ENCODE measurements at places on chromosomes 1 and 21.

DNA sequence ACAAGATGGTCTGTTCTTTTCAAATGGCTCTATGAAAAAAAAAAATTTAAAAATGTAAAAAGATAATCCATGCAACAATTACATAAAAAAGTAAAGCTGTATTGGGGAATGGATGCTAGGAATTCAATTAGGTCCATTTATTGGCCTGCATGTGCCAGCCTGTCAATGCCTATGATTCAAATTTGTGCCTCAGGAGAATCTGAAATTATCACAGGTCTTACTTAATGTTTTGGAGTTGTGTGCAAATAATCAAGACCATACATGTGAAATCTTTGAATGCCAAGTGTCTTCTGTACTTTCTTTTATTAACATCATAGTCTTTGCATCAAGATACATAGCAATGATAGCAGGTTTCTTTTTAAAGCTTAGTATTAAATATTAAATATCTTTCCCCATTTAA is 13.5 kb upstream of the KLHL12 start:
- no peak for DNase-seq

GRCh38 chr1:56967900-56968832 is 2.4 kb upstream of the C8B start:
- no peak for DNase-seq

DNA sequence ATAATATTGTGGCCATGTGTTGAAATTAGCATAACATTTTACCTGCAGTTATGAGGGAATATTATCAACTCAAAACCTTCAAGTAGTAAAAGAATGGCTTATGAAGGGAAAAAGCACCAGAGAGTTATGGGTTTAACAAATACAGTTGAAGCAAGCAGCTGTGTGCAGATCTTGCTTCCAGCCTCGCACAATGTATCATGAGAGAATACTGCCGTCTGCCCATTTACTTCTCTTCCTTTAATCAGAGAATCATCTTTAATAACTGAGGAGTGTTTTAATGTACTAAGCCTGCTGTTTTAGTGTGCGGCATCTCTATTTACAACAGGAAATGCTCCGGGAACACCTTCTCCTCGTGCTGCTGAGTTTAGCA is 120.9 kb downstream of the ATG4C start:
- DNase-seq = no peak

DNA sequence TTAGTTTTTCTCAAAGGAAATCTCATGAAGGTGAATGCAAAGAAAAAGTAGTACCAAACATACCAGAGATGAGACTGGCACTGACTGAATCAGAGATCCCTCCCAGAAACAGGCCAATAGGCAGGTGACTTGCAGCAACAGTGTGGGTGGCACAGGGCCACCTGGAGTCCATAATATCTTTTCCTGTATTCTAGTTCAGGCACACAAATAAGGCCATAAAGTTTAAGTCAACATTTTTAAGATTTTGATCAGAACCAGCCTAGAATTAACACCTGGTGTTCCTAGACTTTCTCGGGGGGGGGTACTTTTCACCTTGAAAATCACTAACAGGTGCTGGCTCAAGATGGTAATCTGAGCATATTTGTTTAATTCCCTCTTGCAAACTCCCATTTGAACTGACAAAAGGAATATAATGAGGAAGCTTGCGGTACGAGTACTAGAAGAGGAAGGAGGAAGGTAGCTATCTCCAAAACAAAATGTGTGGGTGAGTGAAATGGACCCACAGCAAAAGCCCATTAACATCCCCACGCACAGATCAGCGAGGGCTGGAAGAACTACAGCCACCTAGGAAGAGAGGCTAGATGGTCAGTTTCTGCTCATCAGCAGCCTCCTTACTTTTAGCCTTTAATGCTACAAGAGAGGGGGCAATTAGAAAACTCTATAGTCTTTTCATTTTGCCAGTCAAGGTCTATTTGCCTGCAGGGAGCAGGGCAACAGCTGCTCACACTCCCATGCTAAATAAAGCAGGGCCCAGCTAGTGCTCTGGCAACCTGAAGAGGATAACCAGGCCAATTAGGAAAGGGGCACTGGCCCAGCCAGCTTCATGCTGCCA is 18.9 kb downstream of the SDE2 start:
- no peak for DNase-seq

Measured in stimulated activated CD8-positive, alpha-beta memory T cell treated with anti-CD3 and anti-CD28 coated beads, Interleukin-15, amount 100 ng/mL, for 48 hours (primary cell).